Stimulated activated CD8-positive, alpha-beta memory T cell treated with anti-CD3 and anti-CD28 coated beads, Interleukin-2, amount 100 ng/mL, for 1 hour (primary cell): ENCODE measurements at places on chromosomes 12 and 14.

GRCh38 chr12:74317078-74317601 lies 220.5 kb upstream of the ATXN7L3B start:
- no peak for DNase-seq

- no peak for DNase-seq
These were observed 2.0 kb downstream of the MYH7 start for GRCh38 chr14:23433457-23433856.

DNA sequence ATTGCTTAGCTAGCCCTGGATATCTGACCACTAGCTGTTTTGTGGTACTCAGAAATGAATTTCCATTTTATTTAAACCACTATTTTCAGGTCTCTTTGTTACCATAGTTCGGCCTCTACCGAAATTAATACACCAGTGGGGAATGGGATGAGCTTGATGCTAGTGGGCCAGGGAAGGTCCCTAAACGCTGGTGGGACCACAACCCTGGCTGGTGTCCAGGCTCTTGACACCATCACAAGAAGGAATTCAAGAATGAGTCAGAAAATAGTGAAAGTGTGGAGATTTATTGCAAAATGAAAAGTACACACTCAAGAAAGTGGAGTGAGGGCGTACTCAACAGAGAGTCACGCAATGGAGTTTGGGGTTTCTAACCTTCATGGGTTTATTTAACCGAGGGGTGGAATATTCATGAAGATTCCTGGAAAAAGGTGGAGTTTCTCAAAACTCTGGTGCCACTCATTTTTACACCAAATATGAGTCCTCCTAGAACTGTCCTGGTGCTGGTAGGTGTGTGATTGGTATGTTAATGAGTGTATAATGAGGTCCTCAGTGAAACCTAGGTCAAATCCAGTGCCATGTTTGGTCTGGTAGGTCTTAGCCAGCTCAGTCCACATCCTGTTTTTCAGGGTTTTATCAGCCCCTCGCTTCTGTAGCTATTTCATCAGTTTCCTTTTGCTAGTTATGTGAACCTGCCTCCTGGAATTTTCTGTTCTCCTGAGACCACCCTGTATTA lies 38.9 kb upstream of the LRP6 start:
- DNase-seq, result no peak

DNA sequence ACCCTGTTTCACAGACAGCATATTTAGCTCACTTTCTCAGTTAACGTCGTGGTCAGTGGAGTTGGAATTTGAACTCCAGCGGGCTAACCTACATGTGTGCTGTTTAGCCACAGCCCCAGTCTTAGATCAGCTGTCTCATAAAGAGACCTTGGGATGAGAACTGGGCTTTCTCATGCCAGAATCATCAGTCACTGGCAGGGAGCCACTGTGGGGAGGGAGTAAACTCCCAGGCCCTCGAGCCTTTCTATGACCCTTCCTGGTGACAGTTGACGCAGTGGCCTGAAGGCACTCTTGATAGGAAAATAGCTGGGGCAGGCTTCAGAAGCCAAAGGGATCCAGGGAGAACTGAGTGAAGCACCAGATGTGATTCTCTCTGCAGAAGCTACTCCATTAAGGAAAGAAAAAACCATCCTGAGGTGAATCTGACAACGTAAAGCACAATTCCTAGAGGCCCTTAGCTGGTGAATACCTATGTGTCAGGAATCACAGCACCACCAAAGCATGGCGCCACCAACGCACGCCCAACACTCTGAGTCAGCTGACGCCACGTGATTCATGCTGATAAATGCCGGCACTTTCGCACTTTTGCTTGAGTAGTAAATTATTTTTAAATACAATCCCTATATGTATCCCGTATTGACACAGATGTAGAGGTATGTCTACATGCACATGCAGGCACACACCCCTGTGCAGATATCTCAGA lies 279.6 kb upstream of the TMEM132C start:
- DNase-seq, result no peak

DNA sequence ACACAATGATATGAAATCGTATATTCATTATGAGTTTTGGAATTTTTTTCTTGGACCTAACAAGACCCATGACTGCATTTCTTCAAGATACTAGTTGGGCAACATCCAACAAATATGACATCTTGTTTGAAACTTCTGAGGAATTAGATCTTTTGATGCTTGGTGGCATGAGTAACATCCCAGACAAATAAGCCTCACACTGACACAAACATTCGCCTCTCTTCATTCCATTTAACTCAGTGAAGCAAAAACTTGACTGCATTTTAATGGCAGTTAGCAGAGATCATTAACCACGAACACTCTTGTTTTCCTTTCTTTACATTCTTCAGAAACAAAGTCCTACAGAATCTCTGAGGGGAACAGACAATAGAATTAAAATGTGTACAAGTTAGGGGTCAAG lies 758.3 kb downstream of the C12orf50 start:
- no peak for DNase-seq

DNA sequence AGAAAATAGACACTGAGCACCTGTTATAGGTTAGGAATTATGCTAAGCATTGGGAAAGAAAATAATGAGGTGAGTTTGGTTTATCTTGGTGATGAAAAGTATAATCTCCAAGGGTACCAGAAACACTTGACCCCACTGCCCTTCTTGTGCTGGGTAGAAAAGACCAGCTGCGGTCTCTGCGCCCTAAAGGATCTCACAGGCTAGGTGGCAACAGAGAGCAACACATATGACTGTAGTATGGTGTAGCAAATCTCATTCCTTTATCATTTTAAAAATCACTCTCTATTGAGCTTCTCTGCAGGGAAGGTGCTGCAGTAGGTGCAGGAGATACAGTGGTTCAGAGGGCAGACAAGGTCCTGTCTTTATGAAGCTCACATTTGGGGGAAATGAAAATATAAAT lies 26.1 kb downstream of the NRXN3 start:
- DNase-seq, result no peak

GRCh38 chr12:106205208-106206069 lies 42.4 kb downstream of the CKAP4 start:
- DNase-seq, result no peak

GRCh38 chr14:58298477-58299400 lies at the start of gene ARID4A:
TSS of gene ARID4A (plus strand) at chr14:58298555. CDS start at chr14:58299855, 1,300 bp downstream.
- peak; percentile 26 for DNase-seq

GRCh38 chr12:45626965-45627364 lies 102.5 kb upstream of the ARID2 start:
- no peak for DNase-seq

- no peak for DNase-seq
These were observed 476.9 kb upstream of the PRICKLE1 start for GRCh38 chr12:43066471-43066870.

DNA sequence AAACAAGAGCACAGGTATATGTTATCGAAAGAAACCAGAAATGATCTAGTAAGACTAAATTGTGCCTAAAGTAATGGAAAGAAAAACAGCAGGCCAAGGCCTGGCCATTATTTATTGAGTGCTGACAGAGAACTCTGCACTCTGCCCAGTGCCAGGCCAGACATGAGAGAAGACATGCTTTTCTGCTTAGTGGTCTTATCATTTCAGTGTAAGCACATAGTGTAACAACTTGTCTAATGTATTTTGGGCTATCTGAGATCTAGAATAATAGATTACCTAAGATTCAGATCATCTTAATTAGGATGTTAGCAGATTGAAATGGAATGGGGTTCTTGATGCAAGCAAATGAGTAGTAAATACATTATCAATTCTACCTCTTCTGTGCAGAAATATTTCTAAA lies 278.3 kb downstream of the AKAP6 start:
- DNase-seq, result no peak

GRCh38 chr12:121719926-121720414 lies 7.4 kb downstream of the TMEM120B start:
- no peak for DNase-seq

GRCh38 chr14:105082703-105083102 lies 17.5 kb upstream of the GPR132 start:
- DNase-seq, result no peak

DNA sequence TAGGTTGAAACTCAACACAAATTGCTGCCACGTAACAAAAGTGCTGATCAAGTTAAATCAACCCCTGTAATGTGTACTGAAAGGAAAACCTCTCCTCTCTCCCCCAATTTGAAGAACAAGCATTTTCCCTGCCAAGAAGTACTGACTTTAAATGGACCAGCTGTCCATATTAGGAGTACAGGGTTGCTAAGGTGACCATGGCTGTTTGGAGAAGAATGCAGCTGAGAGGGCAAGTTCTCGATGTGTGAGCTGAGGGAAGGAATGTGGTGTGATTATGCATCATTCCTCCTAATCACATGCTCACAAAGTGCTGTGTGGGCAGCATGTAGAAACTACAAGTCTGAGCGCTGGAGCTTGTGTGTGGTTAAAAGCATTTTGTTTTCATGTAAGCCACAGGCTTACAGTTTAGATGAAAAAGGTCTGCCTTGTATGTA lies 50.9 kb upstream of the CCT2 start:
- no peak for DNase-seq

- no peak for DNase-seq
These were observed 84.2 kb upstream of the STXBP6 start for GRCh38 chr14:25134184-25134583.

DNA sequence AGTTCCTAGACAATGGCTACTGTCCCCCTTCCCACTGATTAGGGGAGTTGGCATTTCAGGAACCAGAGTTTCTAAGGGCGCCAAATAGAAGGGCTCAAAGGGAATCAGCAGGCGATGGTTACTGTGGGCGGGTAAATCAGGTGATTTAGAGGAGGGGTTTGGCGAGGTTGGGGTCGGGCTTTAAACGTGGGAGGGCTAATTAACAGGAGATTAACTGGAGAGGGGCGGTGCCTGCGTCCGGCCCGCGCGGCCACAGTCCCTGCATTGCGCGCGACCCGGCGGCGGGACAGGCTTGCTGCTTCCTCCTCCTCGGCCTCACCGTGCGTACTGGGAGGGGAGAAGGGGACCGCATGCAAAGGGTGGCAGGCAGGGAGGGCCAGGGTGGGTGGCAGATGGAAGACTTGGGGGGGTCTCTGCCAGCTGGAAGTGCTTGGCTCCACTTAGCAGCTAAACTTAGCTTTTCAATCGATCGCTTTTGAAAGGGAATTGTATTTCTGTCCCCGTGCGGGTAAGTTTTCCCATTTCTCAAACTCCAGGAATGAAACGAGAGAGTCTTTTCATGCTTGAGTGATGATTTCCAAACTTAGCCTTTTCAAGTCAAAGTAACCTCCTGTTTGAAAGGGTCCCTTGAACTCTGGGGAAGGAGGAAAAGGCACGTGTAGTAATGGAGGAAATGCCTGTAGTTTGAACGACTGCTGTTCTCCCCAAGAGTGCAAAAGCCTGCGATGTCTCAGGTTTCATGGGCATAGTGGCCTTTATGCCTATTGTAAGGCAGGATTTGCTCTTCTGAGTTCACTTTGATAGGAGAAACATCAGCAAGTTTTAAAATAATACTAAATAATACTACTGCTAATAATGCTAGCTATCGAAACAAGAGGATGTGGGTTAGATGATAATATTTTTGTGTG lies at the start of gene MGST1:
Gene MGST1, plus strand, starts transcription at position 255 of the 908 bp plus-strand sequence. CDS start 6,608 bp downstream, outside the sequence.
- no peak for DNase-seq

DNA sequence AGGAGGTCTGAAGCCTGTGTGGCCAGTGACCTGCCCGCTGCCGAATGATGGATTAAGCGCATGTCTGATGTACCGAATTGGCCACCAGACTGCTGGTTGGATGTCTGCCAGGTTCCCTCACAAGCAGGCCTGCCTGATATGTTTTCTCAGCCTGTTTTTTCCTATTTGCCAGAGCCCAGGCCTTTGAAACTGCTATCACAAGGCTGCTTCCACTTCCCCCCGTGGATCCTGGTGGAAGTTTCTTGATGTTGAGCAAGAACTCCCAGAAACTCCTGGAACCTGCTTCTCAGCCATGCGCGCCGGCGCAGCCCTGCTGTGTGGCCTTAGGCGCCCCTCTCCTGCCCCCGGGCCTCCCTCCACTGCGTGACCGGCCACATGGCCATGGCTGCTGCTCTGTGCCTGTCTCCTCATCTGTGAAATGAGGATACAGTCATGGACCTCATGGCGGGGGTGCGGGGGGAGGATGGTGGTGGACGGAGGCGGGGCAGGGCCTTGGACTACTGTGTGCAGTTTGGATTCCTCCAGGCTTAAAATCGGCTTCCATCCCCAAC lies 56.6 kb downstream of the CALM1 start:
- DNase-seq, result no peak

GRCh38 chr12:125098676-125099408 lies 33.6 kb downstream of the AACS start:
- no peak for DNase-seq

GRCh38 chr14:29558516-29558915 lies 369.1 kb downstream of the PRKD1 start:
- DNase-seq, result no peak

DNA sequence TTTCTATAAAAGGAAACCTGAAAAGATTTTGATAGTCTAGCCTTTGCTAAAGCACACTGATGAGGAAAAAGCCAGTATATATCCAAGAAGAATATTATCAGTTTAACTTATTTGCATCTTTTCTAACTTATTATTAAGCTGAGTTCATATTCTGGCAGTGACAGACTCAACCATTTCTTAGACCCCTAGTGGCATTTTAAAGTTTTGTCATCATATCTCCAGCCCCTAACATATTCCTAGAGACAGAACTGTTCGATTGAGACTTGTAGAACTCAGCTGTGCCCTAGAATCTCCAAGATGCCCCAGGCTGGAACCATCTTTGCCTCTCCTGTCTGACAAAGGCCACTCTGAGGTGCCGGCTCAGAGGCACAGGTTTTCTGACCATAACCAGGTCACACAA lies 365.6 kb downstream of the NELL2 start:
- no peak for DNase-seq

GRCh38 chr12:4444031-4444430 lies 1.6 kb downstream of the FGF6 start:
- DNase-seq, result no peak

GRCh38 chr12:21638054-21638891 lies 19.4 kb downstream of the LDHB start:
- no peak for DNase-seq

DNA sequence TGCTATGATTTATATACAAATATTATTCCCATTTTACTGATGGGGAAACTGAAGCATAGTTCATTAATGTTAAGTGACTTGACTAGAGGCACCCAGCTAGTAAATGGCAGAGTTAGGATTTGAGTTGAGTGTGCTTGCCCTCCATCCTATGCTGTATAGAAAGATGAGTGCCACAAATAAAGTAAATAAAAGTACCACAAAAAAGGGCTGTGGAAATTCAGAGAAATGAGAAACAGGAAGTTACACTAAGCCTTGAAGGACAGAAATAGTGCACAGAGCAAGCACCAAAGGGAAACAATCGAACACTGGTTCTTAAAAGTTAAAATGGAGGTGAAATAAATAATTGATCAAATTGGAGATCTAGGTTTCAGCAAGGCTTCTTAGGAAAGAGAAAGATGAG lies 9.2 kb upstream of the ABCD2 start:
- no peak for DNase-seq

- no peak for DNase-seq
These were observed 55.3 kb downstream of the CLMN start for GRCh38 chr14:95264271-95264973.

- no peak for DNase-seq
These were observed 4.0 kb downstream of the ASCL1 start for GRCh38 chr12:102961466-102961855.

GRCh38 chr12:28017873-28018255 lies 45.3 kb upstream of the PTHLH start:
- DNase-seq, result no peak

- no peak for DNase-seq
These were observed at the start of gene SPTB for GRCh38 chr14:64879635-64880220. TSS of gene SPTB (minus strand) at chr14:64879907. CDS start at chr14:64823094, 56,813 bp downstream.
